ENCODE measurements at places on chromosomes 1 and 21. TPM values are rescaled to one million over a fixed set of nuclear protein-coding genes. Genes with fewer than 3 reads are reported as not detected.

The LINGO4 gene
- not detected for total RNA-seq

The SLC1A7 gene
- total RNA-seq = 0.14 TPM

The VAMP3 gene
- total RNA-seq = 130 TPM

The IFNLR1 gene
- not detected for total RNA-seq

The MARK1 gene
- total RNA-seq = 0.43 TPM

The RNF187 gene
- total RNA-seq = 44.1 TPM

The F11R gene
- 12.7 TPM for total RNA-seq

The AIM2 gene
- total RNA-seq = 0.43 TPM

The SLC30A2 gene
- total RNA-seq = not detected

The ENTREP3 gene
- 10.3 TPM for total RNA-seq

The BCL2L15 gene
- total RNA-seq = under 0.01 TPM

The RXRG gene
- total RNA-seq = not detected

The MANEAL gene
- 0.57 TPM for total RNA-seq

The DPH2 gene
- 43.4 TPM for total RNA-seq

The LEMD1 gene
- total RNA-seq = not detected

The KRTAP21-2 gene
- total RNA-seq = not detected

The MNDA gene
- total RNA-seq = not detected

The MAP3K7CL gene
- 26.6 TPM for total RNA-seq
